ENCODE measurements at places on chromosomes 16 and 17.
A peak's percentile ranks its signal among the peaks of the same experiment; 100 is the strongest.

- DNase-seq: no peak
Measured at GRCh38 chr16:50879873-50880695, 138.2 kb downstream of the CYLD start.

DNA sequence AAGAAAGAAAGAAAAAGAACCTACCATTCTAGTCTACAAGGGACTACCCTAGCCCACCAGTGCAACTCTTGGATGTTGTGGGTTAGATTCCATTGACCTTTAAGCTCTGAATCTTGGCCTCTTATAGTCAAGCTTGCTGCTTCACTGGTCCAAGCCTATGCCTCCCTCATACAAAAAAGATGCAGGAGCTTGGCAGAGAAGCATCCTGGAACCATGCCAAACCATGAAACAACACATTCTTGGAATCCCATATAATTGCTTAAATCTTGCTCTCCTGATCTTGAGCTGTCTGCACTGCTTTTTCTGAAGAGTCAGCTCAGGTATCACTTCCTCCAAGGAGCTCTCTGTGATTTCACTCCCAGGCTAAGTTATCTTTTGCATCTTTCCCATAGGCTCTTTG, 117.9 kb upstream of the GPR139 start:
- DNase-seq: no peak

DNA sequence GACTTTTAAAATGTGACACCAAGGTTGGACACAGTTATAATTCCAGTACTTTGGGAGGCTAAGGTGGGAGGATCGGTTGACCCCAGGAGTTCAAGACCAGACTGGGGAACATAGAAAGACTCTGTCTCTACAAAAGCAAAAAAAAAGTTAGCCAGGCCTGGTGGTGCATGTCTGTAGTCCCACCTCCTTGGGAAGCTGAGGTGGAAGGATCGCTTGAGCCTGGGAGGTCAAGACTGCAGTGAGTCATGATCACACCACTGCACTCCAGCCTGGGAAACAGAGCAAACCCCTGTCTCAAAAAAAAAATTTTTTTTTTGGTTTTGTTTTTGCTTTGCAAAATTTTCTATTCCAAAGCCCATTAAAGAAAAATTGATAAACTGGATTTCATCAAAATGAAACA, 281.4 kb downstream of the BCAS3 start:
- DNase-seq: no peak

DNA sequence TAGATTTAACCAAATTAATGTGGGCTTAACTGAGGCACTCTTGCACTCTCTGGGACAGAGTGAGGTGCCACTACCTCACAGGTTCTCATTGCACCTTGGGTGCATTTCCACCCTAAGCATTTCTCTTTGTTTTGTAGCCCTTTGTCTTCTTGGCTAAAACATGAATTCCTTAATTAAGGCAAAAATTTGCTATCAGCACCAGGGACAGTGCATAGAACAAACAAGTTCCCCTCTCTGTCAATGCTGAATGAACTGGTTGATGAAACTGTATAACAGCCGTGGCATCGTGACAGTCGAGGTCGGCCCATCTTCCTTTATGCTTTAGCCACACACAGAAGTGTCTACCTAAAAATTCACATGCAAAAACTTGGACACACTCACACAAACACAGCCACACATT, 74.8 kb downstream of the HS3ST2 start:
- DNase-seq: no peak

GRCh38 chr17:78343187-78343542, 16.7 kb downstream of the SOCS3 start:
- DNase-seq: peak; percentile 94

DNA sequence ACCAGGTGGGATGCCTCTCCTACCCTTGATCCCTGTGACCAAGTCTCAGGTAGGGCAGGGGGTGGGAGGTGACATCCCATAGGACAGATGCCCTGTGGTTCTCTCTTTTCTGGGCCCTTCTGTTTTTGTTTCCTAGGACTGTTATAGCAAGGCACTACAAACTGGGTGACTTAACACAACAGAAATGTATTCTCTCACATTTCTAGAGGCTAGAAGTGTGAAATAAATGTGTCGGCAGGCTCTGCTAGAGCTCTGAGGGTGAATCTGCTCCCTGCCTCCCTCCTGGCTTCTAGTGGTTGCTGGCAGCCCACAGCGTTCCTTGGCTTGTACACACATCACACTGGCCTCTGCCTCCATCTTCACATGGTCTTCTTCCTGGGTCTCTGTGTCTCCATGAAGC, 12.7 kb downstream of the CALB2 start:
- no peak for DNase-seq

DNA sequence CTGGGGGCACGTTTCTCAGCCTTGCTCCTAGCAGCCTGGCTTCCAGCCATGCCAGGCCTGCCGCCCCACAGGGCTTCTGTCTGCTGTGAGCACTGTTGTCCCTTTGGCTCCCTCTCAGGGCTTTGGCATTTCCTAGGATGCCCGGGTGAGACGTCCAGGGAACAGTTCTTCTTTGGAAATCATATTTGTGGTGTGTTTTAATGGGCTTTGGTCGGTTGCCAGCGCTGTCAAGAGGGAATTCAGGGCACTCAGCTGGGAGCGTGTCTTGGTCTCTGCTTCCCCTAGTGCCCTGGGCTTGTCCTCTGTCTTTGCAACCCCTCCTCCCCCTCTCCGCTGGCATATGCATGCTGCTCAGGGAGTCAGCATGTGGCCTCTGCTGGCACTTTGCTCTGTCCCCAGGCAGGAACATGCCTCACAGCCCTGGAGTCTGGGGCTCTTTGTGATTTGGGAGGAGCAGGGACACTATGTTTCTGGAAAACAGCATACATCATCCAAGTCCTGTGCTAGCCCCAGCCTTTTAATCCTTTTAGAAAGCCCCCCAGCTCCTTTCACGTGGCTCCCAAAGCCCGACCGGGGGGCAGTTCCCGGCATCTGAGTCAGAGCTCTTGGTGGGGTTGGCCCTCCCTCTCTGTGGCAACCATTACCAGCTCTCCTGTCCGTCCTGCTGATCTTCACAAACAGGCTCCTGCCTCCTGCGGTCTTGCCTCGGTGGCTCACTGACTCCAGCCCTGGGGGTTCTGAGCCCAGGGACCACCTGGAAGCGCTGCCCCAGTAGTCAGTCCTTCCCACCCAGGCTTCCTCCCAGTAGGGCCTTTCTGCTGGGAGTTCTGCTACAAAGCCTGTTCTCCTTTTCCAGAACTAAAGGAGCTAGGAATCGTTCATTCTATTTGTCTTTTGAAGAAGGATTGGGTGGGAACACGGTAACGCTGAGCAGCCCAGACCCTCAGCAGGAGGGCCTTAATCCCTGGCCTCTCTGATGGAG, 26.7 kb downstream of the SAP30BP start:
- peak; percentile 99 for DNase-seq

Data from fibroblast of gingiva (primary cell).